NAMALWA (cell line): ENCODE measurements at places on chromosomes 1 and 21.

DNA sequence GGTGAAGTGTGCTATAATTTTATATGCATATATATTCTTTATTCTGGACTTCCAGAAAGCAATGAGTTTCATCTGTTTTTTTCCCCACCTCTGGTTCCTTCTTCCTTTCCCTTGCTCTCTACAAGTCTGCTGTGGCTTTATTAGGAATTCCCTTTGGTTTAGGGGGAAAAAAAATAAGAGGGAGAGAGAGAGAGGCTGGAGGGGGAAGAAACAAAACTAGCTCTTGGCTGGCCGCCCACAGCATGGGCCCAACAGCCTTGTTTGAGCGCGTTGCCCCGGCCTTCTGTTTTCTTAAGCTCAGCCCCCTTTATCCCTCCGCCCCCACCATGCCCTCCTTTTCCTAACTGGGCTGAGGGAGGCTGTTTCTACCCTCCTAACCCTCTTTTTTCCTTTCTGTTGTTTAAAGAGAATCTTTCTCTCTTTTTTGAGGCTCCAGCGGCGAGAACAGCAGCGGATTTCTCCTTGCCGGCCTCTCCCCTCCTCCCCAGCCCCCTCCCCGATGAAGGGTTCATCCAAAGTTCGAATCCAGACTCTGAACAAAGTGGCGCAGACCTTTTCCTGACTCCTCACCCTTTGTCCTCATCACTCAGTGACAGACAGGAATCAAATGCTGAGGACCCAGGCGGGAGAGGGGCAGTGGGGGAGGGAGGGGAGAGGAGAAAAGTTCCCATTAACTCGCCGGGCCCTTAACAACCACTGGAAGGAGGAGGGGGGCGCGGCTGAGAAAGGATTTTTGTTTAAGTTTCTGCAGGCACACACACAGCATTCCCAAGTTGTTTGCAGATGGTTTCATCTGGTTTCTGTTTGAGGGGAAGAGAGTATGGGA lies 29.7 kb downstream of the PBX1 start:
- no peak for DNase-seq

GRCh38 chr1:57959531-57960241 lies 535.8 kb upstream of the DAB1 start:
- DNase-seq = no peak

DNA sequence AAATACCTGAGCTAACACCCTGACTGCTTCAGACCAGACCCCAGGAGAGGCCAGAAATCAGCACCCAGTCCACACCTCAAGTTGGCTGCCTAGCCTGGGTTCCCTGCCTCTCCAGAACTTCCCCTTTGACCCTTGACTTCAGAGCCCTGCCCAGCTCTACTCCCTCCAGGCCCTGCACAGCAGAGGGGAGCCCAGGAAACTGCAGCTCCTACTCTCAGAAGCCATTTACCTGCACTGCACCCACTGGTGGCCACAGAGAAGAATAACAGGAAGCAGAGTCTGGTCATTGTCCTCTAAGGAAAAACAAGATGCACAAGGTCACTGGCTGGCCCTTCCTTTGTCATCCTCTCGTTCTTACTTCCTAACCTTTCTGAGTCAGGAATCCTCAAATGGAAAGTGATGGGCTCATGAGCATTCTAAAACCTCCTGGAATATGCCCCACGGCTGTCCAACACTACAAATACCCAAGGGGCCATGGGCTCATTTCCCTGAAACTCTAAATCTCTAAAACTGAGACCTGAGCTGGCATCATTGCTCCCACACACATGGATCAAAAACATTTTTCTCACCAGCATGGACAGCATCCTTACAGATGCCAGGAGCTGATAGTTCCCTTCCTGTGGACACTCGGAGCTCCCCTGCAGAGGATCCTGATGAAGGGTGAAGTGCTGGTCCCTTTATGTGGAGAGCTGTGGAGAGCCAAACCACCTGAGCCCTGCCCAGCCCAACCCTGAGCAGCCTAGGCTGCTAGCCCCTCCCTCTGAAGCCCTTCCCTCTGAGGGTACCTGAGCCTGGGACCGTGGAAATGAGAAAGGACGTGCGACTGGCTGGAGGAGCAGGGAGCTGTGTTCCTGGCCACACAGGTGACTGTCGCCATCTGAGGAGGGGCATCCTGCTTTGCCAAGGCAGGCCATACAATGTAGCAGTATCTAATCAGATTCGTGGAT lies at the start of gene ITLN2:
Gene ITLN2, minus strand, starts transcription at position 652 of the 947 bp plus-strand sequence. Its CDS starts 68 bp downstream, at position 584.
- peak; percentile 87 for DNase-seq

GRCh38 chr1:42807056-42807668 lies 9.8 kb upstream of the ERMAP start:
- peak; percentile 18 for DNase-seq

DNA sequence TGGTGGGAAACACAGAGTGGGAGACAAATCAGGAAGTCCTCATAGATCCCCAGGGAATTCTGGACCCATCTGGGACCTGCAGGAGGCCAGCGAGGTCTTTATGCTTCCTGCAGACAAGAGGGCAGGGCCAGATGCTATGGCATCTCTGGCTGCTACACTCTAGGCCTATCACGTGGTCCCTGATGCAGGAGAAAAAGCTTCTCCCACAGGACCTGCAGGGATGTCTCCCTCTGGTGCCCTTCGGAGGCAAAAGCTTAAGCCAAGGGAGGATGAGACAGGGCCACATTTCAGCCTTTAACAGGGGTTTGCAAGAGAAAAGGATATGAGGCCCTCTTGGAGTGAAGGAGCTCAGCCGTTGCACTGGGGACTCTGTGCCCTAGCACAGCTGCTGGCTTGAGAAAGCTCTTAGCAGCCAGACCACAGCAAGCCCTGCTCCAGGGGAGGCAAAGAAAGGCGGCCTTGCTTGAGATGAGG lies 243.0 kb downstream of the C1orf94 start:
- DNase-seq = no peak

- peak; percentile 72 for DNase-seq
Observed at GRCh38 chr1:202237052-202237451, 43.5 kb downstream of the LGR6 start.

DNA sequence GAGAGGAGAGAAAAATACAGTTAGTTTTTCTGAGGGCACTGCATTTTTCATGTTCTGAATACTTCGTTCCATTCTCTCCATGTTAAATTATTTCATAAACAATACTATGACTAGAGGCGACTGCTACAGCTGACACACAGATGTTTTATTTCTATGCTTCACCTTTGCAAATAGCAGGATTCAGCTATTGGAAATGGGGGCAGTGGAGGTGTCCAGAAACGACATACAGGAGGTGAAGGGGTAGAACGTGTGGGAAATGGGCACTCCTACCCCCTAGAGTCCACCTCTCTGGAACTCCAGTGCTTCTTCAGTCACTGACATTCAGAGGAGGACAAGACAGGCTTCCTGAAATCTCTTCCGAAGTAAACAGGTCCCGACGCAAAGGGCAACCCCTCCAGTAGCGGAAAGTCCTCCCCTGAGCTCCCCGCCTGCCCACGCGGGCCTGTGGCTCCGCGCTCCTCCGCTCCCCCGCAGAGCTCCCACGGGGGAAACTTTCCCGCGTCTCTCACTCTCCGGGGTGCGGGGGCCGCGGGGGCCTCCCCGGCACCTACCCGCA lies 480 bp downstream of the DPYD start:
- no peak for DNase-seq

DNA sequence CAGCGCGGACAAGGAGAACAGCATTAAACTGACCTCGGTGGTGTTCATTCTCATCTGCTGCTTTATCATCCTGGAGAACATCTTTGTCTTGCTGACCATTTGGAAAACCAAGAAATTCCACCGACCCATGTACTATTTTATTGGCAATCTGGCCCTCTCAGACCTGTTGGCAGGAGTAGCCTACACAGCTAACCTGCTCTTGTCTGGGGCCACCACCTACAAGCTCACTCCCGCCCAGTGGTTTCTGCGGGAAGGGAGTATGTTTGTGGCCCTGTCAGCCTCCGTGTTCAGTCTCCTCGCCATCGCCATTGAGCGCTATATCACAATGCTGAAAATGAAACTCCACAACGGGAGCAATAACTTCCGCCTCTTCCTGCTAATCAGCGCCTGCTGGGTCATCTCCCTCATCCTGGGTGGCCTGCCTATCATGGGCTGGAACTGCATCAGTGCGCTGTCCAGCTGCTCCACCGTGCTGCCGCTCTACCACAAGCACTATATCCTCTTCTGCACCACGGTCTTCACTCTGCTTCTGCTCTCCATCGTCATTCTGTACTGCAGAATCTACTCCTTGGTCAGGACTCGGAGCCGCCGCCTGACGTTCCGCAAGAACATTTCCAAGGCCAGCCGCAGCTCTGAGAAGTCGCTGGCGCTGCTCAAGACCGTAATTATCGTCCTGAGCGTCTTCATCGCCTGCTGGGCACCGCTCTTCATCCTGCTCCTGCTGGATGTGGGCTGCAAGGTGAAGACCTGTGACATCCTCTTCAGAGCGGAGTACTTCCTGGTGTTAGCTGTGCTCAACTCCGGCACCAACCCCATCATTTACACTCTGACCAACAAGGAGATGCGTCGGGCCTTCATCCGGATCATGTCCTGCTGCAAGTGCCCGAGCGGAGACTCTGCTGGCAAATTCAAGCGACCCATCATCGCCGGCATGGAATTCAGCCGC lies 2.5 kb downstream of the S1PR1 start:
- DNase-seq = no peak

GRCh38 chr1:70256664-70257063 lies 35.5 kb downstream of the SRSF11 start:
- DNase-seq = no peak

DNA sequence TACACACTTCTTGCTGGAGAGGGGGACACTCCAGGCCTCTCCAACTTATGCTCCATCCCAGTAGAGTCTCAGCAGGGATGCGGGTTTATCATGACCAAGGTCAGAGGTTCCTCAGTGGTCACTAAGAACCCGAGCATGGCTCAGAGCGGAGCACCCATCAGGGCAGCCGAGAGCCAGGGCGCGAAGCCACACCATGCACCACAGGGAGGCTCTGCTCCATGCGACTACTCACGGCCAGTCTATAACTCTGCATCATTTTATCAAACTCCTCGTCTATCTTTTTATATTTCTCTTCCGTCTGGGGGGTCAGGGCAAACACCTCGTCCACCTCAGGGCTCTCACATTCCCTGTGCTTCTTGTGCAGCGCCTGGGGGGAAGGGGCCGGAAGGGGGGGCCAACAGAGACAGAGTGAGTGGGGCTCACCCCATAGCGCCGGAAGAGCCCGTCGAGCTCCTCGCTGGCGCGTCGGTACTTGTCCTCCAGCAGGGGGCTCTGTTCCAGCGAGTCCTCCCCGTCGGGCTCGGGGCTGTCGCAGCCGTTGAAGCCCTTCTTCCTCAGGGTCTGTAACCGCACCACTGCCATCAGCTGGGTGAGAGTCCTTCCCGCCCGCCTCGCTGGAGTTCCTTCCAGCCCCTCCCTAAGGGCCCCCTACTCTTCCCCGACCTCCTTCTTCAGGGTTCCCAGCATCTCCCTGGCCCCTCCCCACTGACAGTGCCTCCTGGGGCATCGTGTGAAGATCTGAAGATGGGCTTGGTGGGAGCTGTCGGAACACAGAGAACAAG lies 20.0 kb downstream of the MEF2D start:
- peak; percentile 92 for DNase-seq

DNA sequence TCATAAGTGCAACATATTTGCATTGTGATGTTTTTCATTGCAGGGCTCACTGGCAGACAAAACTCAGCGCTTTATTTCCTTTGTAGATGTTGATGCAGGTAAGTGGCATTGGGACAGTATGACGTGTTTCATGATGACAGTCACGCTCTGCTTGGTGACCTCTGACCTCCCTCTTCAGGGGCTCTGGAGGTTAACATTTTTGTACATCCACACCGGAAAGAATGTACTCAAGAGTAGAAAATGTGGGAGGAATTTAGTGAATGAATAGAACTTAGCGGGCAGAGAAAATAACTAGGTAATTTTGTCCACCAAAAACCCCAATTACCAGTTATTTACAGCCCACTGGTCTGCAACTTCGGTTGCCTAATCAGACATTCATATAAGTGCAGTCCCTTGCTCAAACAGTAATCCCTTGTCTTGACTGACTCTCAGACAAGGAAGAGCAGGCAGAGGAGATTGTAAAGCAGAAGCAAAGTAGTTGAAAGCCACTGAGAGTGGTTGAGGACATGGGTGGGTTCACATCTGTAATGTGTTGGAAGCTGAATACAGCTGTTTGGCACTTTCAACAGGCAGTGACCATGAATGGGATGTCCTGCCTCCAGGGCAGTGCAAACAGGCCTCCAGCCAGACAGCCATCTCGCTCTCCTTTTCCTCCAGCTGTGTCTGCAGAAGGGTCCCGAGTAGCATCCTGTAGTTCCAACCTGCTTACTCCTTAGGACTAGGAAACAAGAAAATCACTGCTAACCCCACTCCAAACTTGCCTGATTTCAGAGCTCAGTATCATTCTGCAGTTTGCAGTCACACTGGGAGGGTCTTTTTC lies 188.9 kb downstream of the NRIP1 start:
- no peak for DNase-seq

DNA sequence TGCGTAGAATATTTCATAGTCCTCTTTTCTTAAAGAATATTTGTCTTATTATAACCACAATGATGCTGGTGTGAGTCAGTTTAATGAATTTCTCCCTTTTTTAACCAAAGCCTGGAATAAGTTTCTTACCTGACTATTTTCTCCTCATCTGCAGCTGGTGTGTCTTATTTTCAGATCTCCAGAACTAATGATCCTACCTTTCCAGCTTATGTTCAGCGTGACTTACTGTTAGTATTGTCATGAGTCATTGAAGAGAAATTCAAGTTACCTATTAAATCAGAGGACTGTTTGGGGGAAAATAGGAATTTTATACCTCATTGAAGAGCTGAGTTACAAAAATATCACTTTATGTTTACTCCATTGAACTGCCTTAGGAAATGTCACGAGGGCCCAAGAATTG lies 482.1 kb downstream of the RWDD3 start:
- no peak for DNase-seq

GRCh38 chr1:105231378-105231777 lies 1481.7 kb downstream of the AMY1C start:
- DNase-seq = no peak

- DNase-seq = no peak
Observed at GRCh38 chr1:207440626-207441025, 13.5 kb upstream of the CR2 start.

GRCh38 chr1:3181956-3182355 lies 113.0 kb downstream of the PRDM16 start:
- no peak for DNase-seq

DNA sequence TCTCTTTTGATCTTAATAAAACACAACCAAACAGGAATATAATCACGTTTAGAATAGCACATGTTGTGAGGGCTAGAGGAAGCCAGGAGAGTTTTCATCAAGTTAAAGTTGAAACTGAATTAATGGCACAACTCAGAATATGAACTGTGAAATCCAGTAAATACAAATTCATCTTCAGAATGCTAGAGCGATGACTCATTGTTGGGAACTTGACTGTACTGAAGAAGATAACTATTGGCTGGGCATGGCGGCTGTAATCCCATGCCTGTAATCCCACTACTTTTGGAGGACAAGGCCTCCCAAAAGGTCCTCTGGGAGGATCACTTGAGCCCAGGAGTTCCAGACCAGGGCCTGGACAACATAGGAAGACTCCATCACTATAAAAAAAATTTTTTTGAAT lies 8.8 kb downstream of the SYF2 start:
- DNase-seq = no peak
